ENCODE measurements at places on chromosomes 5 and 9. TPM values are rescaled to one million over a fixed set of nuclear protein-coding genes. Genes with fewer than 3 reads are reported as not detected.

- no peaks in the 10 kb centered on the region for H3K27me3 ChIP-seq
- peaks cover 5% of the 10 kb centered on the region for H3K4me1 ChIP-seq
- H3K4me3 ChIP-seq: no peak overlapping the region
- no peaks in the 10 kb centered on the region for H3K36me3 ChIP-seq
- H3K27ac ChIP-seq: peak overlapping the region; percentile 47
- DNase-seq: no peak
Measured at GRCh38 chr5:126482591-126482990, 59.4 kb downstream of the GRAMD2B start.

DNA sequence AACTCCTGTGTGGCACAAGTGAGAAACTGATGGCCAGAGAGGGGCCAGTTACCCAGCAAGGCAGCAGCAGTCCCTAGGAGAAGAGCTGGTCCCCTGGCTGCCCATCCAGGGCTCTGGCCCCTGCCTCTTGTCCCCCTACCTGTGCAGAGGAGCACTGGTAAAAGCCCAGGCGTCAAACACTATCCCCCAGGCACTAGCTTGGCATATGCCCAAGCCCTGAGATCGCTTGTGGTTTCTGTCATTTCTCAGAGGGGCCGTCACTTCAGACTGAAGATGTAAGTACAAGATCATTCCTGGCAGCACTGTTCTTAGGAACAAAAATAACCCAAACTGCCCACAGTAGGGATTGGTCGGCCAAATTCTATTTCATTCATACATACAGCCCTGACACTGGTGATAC, 53.9 kb downstream of the COL15A1 start:
- no peaks in the 10 kb centered on the region for H3K36me3 ChIP-seq
- H3K27ac ChIP-seq: peak overlapping the region; percentile 82
- peaks cover 24% of the 10 kb centered on the region for H3K4me1 ChIP-seq
- H3K27me3 ChIP-seq: no peaks in the 10 kb centered on the region

GRCh38 chr9:85610074-85610860, 131.5 kb downstream of the AGTPBP1 start:
- H3K27me3 ChIP-seq: no peaks in the 10 kb centered on the region
- H3K4me3 ChIP-seq: no peak overlapping the region
- H3K4me1 ChIP-seq: no peaks in the 10 kb centered on the region
- H3K27ac ChIP-seq: no peak overlapping the region
- DNase-seq: no peak
- H3K36me3 ChIP-seq: no peaks in the 10 kb centered on the region

DNA sequence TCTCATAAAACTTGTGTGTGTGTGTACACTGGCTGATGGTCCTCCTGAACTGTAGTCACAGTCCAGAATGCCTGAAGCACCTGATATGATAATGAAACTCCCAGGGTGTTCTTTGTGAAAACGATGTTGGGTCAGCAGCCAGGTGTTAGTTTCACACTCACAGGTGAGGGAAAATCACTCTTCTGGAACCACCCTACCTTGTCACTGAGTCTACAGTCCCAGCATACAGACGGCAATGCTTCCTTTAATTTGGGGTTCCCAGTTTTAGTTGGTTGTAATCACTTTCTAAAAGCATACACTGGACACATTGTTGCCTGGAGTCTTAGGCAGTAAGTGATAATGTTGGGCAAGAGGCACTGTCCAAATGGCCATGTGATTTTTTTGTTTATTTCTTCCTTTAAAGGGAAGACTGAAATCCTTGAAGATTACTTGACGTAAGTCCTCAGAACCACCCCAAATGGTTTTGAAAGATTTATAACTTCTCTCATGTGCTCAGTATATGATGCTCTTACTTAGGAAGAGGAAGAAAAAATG, 18.2 kb upstream of the MGAT1 start:
- peak overlapping the region; percentile 68 for H3K27ac ChIP-seq
- H3K36me3 ChIP-seq: no peaks in the 10 kb centered on the region
- H3K27me3 ChIP-seq: no peaks in the 10 kb centered on the region
- H3K4me1 ChIP-seq: no peaks in the 10 kb centered on the region

DNA sequence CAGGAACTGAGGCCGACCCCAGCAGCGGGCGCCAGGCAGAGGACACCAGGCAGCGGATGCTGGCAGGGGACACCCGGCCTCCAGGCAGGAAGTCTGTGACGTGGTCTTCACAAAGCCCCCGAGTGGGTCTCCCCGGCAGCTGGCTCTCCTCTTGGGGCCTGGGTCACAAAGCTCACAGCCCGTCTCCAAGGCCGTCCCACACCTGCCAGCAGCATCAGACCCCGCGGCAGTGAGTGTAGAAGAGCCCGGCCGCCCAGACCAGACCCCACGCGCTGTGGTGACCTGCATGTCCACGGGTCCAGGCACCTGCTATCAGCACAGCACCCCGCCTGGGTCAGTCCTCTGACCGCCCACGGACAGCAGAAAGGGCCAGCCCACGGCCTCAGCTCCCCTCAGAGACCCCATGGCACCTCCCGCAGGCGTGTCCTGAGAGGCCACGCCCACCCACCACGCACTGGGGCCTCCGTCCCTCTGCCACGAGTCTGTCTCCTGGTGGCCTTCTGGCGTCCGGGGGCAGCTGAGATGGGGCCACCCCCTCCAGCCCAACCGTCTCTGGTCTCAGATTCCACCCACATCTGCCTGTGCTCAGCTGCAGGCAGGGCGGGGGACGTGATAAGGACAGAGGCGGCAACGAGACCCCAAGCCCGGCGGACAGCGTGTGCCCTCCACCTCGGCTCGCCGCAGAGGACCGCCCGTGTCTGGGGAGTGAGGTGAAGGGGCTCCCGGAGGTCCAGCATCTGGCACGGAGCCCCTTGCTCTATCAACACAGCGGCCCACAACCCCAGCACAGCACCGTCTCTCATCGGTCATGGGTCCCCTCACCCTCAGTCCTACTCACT, 34.2 kb downstream of the EXD3 start:
- H3K4me3 ChIP-seq: no peak overlapping the region
- no peak overlapping the region for H3K27ac ChIP-seq
- H3K4me1 ChIP-seq: peaks cover 5% of the 10 kb centered on the region
- H3K36me3 ChIP-seq: peaks cover 3% of the 10 kb centered on the region
- no peak for DNase-seq
- no peaks in the 10 kb centered on the region for H3K27me3 ChIP-seq

- DNase-seq: no peak
- no peaks in the 10 kb centered on the region for H3K36me3 ChIP-seq
- no peak overlapping the region for H3K4me3 ChIP-seq
- no peak overlapping the region for H3K27ac ChIP-seq
- H3K27me3 ChIP-seq: no peaks in the 10 kb centered on the region
- no peaks in the 10 kb centered on the region for H3K4me1 ChIP-seq
Measured at GRCh38 chr5:81097713-81098112, 135.4 kb upstream of the CKMT2 start.

DNA sequence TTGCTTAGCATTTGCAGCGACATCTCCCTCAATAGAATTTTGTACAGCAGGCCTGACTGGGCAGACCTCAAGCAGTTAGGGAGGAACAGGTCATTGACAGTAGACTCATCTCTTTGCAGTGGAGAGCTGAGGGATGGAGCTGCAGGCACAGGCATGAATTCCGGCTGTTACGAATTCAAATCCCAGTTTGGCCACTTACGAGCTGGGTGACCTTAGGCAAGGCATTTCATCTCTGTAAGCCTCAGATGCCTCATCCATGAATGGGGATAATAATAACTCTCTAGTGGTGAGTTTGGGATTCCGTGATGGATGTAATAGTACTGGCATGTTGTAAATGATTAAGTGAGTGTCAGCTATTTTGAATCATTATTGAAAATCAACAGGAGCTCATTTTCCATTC, 195.3 kb downstream of the SEMA6A start:
- H3K36me3 ChIP-seq: no peaks in the 10 kb centered on the region
- H3K4me1 ChIP-seq: no peaks in the 10 kb centered on the region

GRCh38 chr5:43305948-43306565, 7.2 kb downstream of the HMGCS1 start:
- H3K36me3 ChIP-seq: no peaks in the 10 kb centered on the region
- peaks cover 47% of the 10 kb centered on the region for H3K4me1 ChIP-seq
- no peak overlapping the region for H3K27ac ChIP-seq
- no peak overlapping the region for H3K4me3 ChIP-seq

DNA sequence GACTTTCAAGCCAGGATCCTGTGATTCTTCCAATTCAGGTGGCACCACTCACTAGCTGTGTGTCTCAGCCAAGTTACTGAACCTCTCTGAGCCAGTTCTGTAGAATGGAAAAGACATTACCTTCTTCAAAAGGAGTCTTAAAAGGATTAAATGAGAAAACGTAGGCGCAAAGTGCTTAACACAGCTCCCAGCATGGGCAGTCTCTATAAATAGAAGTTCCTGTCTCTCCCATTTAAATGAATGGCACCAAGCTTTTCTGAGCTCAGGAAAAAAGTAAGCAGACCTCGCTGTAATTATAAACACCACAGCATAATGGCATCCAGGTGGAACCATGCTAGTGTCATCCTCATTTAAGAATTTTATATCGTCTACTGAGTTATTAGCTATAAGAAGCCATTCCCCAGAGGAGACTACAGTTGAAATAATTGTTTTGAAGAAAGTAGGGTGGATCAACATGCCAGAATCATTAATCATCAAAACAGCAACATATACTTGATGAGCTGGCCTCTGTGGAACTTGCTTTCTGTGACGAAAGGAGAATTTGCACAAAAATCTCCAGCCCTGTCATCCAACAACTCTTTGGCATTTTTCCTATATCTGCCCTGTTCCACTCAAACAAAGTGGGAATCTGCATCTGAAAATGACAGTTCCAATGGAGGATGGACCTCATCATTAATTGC, 188.9 kb downstream of the SPOCK1 start:
- H3K27ac ChIP-seq: no peak overlapping the region

DNA sequence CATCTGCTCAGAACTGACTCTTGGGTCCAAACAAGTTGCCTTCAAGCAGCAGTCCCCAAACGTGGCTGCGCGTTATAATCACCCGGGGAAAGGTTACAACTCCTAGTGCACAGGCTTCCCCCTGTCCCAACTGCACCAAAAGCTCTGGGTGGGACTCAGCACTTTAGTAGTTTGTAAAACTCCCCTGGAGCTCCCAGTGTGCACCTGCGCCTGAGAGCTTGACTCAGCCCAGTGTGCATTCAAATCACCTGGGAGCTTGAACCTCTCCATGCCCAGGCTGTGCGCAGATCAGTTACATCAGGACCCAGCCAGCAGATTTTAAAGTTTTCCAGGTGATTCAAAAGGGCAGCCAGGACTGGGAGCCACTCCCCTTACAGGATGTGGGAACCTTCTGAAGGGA, 151.4 kb downstream of the COL23A1 start:
- H3K4me3 ChIP-seq: no peak overlapping the region
- no peaks in the 10 kb centered on the region for H3K27me3 ChIP-seq
- no peak overlapping the region for H3K27ac ChIP-seq
- no peaks in the 10 kb centered on the region for H3K4me1 ChIP-seq
- no peaks in the 10 kb centered on the region for H3K36me3 ChIP-seq

DNA sequence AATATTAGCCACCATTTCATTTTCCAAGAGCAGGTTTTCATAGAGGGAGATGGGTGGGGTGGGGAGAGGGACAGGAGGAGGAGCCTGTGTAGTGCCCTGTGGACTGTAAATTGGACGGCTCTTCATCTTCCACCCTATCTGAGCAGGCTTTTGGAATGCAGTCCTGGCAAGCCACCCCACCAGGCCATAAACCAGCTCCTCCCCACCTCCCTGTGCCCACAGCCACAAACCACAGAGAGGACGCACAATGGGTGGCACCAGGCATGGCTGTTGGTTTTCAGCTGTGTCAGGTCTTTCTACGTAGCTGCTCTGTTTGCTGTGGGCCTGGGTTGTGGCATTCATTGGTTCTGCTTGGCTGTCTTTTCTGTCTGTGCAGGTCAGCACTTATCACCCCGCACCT, 58.0 kb downstream of the PLAC8L1 start:
- H3K36me3 ChIP-seq: no peaks in the 10 kb centered on the region
- DNase-seq: peak; percentile 79
- H3K4me3 ChIP-seq: no peak overlapping the region
- H3K27ac ChIP-seq: peak overlapping the region; percentile 73
- H3K4me1 ChIP-seq: peaks cover 14% of the 10 kb centered on the region
- no peaks in the 10 kb centered on the region for H3K27me3 ChIP-seq

DNA sequence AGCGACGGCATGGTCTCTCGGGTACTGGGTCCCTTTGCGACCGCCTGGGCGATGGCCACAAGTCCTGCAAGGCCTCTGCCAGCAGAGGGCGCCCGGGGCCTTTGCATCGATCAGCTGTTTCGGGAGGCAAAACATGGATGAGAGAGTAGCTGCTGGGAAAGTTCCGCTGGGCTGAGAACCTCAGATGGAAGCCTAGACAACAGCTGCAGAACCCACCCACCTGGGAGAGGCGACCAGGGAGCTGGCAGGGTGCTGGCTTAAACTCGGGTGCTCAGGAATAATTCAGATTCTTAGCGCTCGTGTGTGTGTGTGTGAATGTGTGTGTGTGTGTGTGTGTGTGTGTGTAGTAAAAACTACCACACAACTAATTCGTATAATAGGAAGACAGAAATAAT, 50.0 kb downstream of the TRIM32 start:
- no peak overlapping the region for H3K27ac ChIP-seq
- no peaks in the 10 kb centered on the region for H3K36me3 ChIP-seq
- DNase-seq: peak; percentile 70

DNA sequence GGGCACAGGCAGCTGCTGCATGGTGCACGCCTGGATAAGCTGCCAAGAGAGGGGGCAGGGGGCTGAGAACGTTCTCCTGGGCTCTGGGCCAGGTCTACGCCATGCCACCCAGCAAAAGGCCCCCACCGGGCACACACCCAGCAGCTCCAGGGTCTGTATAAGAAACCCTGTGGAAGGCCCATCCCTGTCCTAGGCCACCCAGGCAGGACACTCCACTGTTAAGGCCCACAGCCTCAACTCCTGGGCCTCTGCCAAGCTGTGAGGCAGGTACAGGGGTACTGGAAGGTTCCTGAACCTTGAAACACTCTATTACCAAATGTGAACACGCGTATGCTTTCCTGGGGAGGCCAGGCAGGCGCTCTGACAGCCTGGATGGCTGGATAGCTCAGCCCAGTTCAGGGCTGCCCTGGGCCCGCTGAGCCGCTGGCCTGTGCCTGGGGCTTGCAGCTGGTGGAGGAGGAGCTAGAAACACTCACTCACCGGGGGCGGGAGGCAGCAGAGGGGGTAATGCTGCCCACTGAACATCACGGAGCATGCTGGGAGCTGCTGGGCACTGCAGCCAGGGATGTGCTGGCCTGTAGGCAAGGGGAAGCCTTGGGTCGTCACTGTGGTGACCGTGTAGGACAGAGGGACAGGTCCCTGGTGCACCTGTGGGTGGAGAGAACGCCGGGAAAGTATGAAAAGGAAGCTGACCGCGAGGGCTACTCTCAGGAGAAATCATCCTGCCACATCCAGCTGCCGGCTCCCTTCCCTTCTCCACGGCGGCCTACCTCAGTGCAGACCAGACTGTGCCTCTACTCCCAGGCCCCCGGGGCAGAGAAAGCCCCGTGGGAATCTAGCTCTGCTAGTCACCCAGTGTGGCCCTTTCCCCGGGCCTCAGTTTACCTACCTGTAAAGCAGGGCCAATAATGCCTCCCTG, 6.0 kb downstream of the RNF44 start:
- H3K4me1 ChIP-seq: peaks cover 39% of the 10 kb centered on the region
- H3K36me3 ChIP-seq: no peaks in the 10 kb centered on the region
- DNase-seq: no peak

The ZNF454 gene
- 4.1 TPM for total RNA-seq

The KIF12 gene
- total RNA-seq: 18.3 TPM
